ENCODE measurements at places on chromosomes 6 and 20.

GRCh38 chr20:9156529-9157280 is 87.8 kb downstream of the PLCB4 start:
- DNase-seq = no peak

GRCh38 chr6:30067460-30068139 is 602 bp downstream of the PPP1R11 start:
- no peak for DNase-seq

DNA sequence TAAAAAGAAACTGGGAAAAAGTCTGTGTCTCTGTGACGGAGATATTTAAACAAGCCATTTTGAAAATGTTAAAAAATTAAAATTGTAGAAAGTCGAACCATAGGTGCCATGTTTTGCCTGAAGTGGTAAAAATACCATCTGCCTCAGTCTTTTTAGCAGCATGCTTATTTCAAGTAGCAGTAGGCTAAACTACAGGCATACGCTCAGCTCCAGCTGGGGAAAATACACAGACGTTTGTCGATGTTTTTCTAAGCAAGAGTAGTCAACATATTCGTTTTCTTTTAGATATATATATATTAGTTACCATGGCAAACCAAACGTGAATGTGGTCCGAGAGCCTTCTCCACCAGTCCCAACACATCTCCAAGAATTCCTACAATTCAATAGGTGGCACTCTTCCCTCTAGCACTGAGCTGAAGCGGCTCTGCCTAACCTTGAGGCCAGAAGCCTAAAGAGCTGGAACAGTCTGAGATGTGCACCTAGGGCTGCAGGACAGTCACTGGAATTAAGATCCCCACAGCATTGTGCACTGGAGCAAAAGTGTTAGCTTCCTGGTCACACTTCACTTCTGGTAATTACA is 70.2 kb upstream of the BEND3 start:
- DNase-seq = no peak

DNA sequence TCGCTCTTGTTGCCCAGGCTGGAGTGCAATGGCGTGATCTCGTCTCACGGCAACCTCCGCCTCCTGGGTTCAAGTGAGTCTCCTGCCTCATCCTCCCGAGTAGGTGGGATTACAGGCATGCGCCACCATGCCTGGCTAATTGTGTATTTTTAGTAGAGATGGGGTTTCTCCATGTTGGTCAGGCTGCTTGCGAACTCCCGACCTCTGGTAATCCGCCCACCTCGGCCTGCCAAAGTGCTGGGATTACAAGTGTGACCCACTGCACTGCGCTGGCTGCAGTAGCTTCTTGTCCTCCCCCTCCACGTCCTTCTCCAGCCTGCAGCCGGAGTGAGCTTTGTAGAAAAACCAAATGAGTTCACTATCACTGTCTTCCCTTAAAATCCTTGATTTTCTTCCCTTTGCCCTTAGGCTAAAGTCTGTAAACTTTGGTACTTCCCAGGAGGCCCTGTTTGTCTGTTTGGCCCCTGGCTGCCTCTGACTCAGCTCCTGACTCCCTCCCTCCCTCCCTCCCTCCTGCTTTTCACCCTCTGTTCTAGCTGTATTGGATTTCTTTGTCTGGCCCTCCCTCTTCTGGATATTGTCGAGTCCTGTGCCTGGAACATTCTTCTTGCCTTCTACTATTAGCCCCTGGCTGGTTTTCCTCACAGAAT is 12.9 kb downstream of the PARD6B start:
- no peak for DNase-seq

GRCh38 chr6:17847203-17847760 is 140.2 kb downstream of the KIF13A start:
- no peak for DNase-seq

GRCh38 chr20:61932711-61933480 is 132.8 kb downstream of the TAF4 start:
- DNase-seq = no peak

DNA sequence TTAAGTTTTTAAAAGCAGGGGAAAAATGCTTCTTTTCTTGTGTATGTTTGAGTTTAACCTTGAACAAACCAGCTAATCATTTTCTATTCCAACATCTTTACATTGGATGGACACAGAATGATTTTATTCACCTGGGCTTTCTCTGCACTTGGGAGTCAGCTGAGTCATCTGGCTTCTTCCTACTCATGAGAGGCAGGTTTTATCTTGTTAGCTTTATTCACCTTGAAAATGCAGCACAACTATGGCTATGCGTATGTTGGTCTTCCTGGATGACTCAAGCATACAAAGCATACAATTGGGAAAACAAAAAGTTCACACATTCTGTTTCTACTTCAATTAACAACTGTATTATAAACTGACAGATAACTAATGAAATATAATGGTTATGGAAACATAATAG is 737.7 kb downstream of the FRK start:
- DNase-seq = no peak

DNA sequence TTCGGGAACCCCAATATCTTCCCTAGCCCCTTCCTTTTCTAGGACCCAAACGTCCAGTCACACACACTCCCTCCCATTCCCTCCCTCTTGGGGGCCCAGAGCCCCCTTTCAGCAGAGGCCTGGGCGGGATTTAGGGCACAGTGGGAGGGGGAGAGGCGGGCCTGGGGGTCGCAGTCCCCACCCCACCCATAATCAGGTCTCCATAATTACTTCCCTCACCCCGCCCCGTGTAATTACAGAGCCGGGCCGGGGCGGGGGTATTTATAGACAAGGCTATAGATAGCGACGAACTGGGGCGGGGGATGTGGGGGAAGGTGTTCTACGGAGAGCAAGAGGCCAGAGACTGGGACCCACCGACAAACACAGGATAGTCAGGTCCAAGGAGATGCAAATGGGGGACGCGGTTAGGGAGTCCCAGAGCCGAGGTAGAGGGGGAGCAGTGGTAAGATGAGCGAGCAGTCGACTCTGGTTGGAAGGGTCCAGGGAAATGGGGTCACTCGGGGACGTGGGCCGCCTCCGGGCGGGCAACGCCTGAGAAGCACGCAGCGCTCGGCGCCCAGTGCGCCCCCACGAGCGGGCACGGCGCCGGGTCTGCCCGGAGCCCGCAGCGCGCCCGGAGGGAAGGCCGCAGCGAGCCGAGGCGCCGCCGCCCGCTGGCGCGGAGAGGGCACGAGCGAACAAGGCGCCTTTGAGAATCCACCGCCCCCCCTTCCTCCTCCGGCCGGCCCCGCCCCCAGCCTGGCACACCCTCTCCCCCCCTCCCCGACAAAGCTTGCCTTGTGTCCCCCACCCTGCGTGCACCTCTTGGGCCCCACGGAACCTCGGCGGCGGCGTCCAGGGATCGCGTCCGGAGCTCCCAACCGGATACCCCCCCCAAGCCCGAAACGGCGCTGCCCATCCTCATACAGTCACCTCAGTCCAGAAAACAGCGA is 670 bp upstream of the COL11A2 start:
- DNase-seq = no peak

DNA sequence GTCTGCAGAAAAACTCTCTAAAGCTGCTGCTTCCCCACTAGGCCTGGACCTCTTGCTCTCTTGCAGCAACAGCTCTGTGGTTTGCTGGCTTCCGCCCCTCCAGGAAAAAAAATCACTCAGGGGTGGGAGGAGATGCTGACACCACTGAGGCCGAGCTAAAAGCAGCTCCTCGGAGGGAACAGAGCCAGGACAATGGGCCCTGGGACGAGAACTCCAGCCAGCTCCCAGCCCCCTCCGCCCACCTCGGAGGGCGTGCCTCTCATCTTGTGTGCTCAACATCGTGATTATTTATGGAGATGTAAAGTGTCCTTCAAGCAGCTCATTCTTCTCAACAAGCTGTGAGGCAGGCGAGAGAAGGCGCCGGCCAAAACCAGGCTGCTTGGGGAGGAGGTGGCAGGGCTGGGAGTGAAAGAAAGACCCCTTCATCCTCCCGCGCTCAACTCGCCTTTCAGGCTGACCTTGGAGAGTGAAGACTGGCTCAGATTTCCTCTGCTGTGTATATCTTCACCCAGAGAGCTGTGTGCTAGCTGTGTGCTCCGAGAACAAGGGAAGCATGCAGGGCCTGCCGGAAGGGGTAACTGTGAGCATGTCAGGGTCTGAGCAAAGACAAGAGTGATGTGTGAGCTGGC is 53.5 kb upstream of the LRFN2 start:
- DNase-seq = no peak

GRCh38 chr6:88982720-88983119 is 19.3 kb upstream of the RNGTT start:
- DNase-seq = peak; percentile 70

DNA sequence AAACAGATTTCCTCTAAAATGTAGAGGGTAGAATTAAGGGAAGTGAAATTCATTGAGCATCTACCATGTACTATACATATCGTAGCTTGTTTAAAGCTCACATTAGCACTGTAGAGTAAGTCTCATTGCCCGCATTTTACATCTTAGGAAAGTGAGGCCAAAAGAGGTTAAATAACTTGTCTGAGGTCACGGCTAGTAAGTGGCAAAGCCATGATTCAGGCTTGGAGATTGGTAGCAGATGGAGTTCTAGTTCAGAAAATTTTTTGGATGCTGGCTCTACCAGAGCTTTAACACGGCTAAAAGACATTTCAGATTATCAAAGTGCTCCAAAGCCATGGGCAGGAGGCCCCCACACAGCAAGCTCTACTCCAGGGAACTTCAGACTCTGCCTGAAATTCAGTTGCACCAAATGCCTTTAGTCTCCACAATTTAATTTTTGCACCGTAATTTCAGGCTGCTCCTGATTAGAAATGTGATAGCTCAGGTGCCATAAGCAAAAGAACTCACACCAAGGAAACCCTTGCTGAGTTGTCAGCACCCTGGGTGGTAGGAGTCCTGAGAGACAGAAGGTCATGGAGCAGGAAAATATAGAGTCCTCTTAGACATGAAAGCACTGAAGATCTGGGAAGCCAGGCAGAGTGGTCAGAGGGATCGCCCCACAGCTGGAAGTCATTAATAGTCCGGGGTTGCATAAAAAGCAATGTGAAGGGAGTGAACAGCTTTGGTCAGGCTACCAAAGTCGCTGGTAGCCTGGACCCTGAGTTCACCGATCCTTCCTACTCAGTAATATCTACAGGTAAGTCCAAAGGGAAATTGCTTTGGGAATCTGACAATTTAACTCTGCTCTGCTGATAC is 55.2 kb upstream of the ASIP start:
- DNase-seq = no peak

- peak; percentile 34 for DNase-seq
These were observed 58.5 kb downstream of the PREX1 start for GRCh38 chr20:48769069-48769983.

DNA sequence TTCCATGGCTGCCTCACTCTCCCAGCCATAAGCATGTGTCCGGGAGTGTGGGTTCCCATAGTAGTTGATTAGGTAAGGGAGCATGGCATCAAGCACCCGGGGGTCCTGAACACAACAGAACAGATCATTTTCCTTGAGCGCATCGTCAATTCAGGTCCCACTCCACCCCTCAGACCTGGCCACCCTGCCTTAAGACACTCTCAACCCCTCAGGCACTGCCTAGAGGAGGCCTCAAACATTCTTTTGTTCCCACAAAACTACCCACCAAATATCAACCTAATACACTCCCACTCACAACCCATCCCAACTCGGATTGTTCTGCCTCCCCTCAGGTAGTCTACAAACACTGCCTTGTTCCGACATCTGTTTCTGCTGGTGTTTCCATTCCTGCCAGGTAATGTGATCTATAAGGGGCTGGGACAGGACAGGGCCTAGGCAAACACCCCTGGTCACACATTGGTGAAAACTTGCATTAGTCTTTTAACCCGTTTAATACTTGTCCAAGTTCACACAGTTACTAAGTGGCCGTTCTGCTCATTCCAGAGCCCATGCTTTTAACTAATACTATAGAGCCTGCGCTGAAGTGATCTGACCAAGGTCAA is 1.4 kb downstream of the NFS1 start:
- DNase-seq = no peak

- peak; percentile 86 for DNase-seq
These were observed 1.1 kb downstream of the AMD1 start for GRCh38 chr6:110875548-110876169.

GRCh38 chr6:137167702-137168377 is 5.6 kb downstream of the IL22RA2 start:
- DNase-seq = no peak

GRCh38 chr6:33779290-33779689 is 9.6 kb downstream of the LEMD2 start:
- DNase-seq = no peak

DNA sequence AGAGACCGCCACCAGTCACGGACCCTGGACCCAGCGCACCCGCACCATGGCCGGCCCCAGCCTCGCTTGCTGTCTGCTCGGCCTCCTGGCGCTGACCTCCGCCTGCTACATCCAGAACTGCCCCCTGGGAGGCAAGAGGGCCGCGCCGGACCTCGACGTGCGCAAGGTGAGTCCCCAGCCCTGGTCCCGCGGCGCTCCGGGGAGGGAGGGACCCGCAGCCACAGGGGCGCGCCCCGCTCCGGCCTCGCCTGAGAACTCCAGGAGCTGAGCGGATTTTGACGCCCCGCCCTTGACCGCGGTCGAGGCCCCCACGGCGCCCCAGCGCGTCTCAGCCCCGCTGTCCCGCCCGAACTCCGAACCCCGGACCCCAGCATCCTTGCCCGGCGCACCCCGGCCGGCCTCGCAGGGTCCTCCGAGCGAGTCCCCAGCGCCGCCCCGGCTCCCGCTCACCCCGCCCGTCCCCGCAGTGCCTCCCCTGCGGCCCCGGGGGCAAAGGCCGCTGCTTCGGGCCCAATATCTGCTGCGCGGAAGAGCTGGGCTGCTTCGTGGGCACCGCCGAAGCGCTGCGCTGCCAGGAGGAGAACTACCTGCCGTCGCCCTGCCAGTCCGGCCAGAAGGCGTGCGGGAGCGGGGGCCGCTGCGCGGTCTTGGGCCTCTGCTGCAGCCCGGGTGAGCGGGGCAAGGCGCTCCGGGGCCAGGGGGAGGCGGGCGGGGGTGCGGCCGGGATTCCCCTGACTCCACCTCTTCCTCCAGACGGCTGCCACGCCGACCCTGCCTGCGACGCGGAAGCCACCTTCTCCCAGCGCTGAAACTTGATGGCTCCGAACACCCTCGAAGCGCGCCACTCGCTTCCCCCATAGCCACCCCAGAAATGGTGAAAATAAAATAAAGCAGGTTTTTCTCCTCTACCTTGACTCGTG is at the start of gene OXT:
Gene OXT (plus strand): TSS at position 11 of the 920 bp plus-strand sequence. CDS start 36 bp downstream, at position 47.
- no peak for DNase-seq

DNA sequence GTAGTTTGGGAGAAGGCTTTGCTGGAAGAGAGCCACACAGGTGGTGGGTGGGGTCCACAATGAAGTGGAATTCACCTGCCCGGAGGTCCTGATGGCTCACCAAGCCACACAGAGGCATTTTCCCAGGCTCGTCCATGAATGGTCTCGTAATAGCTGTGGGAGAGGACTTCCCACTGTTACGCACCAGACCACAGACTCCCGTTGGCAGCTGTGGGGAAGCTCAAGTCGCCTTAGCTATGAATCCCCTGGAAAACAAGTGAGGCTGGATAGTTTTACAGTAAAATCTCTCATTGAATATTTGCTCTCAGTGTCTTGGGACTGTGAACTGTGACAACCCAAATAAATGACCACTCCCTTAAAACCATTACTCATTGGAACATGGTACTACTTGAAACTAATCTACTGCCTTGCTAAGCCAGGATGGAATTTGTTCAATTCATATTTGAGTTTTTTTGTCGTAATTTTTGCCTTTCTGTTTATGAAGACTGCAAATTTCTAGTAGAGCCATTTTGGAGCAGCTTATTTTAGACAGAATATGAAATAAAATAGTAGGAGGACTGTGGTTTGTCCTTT is 79.4 kb downstream of the JAG1 start:
- no peak for DNase-seq
